ENCODE measurements at places on chromosomes 1 and 21.

GRCh38 chr1:176773038-176773437 lies 310.1 kb downstream of the PAPPA2 start:
- no peak for DNase-seq

DNA sequence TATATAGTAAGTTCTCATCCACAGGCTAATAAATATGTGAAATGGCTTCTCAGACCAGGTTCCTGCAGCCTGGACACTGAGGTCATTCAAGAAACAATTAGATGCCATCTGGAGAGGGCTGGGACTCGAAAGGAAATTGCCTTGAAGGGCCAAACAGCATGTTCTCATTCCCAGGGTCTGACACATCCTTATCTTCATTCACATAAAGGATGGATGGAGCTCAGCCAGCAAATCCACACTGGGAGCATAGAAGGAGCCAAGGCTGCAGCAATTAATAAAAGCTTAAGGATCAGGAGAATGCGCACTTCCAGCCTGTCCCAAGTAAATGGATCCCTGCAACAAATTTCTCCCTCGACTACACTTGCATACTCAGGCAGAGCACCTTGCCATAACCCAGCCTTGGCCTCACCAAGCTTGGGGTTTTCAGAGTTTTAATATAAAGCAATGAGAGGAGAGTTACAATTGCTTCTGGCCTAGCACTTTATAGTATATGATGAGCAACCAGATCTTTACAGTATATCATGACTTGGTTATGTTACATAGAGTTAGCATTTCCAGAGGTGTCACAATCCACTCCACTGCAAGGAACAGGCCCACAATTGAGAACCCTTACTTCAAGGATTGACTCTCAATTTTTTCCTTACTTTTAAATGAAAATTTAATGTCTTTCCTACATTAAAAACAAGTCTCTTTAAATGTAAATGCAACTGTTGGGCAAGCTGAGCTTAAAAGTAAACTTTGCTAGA lies 55.9 kb downstream of the BCAR3 start:
- no peak for DNase-seq

DNA sequence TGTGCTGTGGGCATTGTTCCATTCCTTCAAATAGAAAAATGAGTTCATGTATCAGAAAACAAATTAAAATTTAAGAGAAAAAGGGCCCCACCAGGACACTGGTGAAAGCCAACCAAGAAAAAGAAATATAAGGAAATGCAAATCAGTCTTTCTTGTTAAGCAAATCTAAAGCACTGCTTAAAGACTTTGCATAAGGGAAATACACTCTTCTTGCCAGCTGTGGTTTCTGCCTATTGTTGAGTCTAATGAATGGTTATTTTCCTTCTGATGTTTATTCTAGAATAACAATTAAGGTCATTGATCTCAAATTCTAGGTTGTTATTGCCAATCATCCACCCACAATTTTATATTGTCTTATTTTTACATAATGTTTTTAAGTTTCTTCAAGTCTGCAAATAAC lies 158.6 kb upstream of the SNX7 start:
- DNase-seq, result no peak

- DNase-seq, result no peak
These were observed 866 bp upstream of the FNDC5 start for GRCh38 chr1:32871364-32872191.

DNA sequence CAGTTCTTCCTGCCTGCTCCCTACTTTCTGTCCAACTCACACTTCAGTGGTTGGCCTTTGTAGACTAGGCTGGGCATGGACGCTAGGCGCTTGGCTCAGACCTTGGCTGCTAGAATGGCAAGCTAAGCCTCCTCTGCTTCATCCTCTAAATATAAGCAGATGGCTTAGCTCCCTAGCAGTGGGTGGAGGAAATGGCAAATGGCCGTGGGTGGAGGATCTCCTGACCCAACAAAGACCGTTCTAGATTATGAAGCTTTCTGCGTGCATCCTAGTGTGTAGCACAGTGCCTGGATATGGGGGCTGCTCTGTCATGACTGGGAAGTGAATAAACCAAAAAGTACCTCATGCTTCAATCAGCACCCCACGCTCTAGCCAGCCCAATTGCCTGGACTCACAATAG lies 10.4 kb upstream of the ETV3L start:
- no peak for DNase-seq

DNA sequence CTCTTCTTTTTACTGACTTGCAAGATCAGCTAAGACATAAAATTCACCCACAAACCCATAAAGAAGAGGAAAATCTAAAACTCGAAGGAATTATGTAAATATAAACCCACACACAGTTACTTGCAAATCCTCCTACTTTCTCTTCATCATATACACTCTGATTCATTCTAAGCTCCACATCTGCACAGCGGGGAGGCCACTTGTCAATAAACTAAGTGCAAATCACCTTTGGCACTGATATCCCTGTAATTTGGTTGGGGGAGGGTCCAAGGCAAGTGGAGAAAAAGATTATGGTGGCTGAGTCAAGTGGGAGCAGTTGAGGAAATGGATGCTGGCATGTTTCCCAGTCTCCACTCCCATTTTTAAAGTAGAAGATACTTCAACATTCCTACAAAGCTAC lies 596.5 kb downstream of the MATN1 start:
- DNase-seq, result no peak

DNA sequence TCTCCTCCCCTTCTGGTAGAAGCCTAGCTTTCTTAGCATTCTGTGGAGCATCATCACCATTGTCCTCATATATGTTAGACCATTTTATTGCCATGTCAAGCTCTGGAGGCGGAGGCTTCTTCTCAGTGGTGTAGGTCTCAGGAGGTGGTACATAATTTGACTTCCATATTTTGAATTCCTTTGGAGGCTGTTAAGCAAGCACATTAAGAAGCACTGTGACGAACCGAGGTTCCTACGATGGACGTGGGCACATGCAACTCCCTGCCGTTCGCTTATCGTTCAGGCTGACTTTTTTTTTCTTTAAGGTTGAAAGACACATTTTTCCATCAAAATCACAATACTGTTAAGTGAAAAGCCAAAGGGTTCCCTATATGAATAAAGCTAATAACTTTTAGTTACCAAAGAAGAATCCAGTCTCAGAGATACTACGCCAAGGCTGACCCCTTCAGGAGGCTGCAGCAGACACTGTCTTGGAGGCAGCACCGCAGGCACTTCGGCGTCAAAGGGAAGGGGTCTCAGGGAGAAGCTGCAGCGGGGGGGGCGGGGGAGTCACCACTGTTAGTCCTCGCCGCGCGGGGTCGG lies 835 bp downstream of the C1orf52 start:
- no peak for DNase-seq

DNA sequence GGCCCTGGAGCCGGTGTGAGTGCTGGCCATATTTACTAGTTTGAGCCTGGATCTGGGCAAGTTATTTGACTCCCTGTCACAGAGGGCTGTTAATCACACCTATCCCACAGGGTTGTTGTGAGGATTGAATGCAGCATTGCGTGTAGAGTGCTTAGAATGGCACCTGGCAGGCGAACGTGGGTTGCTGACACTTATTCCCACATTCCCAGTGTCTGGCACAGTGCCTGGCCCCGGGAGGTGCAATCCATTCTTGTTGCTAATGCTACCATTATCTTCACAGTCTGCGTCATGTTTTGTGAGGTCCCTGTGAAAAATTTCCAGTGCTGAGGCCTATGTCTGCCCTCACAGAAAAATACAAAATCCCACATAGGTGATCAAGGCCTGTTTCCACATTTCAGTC lies 66.1 kb downstream of the CD2 start:
- DNase-seq, result peak; percentile 55

GRCh38 chr1:176450526-176450925 lies 12.4 kb upstream of the PAPPA2 start:
- no peak for DNase-seq

DNA sequence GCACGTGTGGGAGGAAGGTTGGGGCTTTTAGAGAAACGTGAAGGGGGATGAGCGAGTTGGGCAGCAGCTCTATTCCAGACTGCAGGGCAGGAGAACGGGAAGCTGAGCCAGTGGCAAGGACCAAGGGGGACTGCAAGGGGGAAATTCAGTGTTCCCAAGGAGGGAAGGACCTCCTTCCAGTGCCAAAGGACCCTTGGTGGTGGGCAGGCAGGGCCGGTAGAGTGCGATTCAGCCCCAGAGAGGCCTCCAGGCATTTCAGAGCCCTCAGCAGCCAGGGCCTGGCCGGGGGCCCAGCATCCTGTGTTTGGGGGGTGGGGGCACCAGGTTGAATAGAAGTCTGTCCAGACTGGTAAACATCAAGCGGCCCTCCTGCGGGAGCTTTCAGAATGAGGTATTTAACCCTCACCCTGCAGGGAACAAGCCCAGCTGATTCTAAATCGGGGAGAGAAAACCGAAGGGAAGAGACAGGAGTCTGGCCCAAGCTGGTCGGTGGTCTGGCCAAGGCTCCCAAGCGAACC lies 2.3 kb downstream of the COL9A2 start:
- DNase-seq, result no peak

DNA sequence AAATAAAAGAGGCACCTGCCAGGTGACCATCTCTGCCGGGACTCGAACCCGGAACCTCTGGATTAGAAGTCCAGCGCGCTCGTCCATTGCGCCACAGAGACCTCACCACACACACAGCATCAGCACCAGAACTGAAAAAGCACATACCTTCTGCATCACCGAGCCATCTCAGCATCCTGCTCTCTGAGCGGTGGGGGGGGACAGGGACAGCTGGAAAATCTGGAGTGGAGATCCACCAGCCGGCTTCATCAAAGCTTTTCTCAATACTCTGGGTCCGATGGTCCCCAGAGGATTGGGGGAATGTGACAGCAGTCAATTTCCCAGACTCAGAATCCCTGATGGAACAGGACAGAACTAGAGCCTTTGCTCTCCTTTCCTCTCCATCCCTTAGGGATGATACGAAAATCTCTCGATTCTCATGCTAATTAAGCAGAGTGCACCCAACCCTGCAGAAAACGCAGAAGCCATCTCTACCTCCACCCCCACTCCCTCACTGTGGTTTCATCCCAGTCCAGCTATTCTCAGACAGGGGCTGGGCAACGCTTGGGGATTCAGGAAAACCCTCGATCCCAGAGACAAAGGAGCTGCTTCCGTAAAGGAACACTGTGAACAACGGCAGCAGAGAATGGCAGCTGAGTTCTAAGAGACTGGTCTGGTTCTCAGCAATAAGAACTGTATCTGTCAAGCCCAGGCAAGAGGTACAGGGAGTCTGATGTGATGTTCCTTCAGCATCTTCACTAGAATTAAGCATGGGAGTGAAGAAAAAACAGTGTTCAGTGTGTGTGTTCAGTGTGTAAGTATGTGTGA lies 29.6 kb upstream of the CADM3 start:
- no peak for DNase-seq

DNA sequence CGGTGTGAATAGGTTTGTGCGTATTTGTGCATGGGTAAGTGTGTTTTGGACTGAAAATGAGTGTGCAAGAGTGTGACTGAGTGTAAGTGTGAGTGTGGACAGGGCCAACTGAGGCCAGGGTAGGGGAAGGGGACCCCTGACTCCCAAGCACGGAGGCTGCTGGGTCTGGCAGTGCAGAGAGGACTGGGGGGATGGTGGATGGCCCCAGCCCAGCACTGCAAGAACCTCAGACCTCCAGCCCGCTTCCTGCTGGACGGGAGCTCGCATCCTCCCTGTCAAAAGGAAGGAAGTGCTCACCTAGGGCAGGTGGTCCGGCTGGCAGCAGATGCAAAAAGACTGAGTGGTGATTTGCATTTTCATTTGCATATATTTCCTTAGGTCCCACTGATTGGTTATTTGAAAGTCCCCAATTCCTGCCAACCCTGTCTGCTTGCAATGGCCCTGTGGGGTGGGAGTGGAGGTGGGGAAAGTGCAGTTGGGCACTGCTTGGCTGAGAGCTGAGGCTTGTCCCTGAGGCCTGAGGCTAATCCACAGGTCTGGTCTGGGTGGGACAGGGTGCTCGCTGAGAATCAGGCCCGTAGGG lies 42.8 kb upstream of the CASZ1 start:
- DNase-seq, result no peak

DNA sequence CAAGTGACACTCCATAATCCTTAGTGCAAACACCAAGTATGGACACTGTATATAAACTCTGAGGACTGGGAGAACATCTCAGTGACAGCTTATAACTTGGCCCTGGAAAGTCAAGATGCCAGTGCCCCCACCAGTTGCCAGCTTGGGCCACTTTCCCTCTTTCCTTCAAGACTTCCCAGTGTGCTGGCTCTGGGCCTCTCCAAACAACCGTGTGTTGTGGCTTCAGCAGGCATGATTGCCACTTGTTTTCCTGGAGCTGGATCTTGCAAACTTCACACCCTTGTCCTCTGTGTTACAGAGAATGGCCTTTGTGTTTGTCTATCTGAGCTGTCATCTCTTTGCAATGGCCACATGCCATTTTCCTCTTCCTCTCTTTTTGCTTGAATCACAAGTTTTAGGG lies 37.0 kb downstream of the CCDC185 start:
- no peak for DNase-seq

DNA sequence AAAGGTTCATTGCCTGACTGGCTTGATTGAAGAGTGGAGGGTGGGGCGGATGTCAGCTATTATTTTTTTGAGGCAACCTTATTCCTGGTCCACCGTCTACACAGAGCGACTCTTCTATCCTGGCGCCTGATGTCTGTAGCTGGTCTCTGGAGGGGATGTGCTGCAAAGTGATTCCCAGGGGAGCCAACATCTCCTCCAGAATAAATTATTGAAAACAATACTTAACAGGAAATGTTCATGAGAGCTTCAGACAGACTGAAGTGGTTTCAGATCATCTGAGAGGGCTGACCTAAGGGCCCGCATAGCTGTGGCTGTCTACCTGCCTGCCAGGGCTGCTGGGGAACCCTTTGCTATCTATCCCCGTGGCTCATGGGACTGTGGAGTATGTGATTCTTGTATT lies 66.7 kb downstream of the TEX35 start:
- no peak for DNase-seq

- no peak for DNase-seq
These were observed 154.6 kb downstream of the TENT5C start for GRCh38 chr1:117760485-117760884.

GRCh38 chr21:23837564-23837963 lies 1769.7 kb downstream of the MRPL39 start:
- DNase-seq, result no peak

- no peak for DNase-seq
These were observed 12.7 kb upstream of the LYPLAL1 start for GRCh38 chr1:219160967-219161366.

GRCh38 chr1:202567738-202568137 lies 142.5 kb downstream of the SYT2 start:
- no peak for DNase-seq

GRCh38 chr1:115262886-115263285 lies 75.2 kb downstream of the NGF start:
- DNase-seq, result no peak

GRCh38 chr1:145837656-145838055 lies 7.8 kb upstream of the NUDT17 start:
- no peak for DNase-seq

DNA sequence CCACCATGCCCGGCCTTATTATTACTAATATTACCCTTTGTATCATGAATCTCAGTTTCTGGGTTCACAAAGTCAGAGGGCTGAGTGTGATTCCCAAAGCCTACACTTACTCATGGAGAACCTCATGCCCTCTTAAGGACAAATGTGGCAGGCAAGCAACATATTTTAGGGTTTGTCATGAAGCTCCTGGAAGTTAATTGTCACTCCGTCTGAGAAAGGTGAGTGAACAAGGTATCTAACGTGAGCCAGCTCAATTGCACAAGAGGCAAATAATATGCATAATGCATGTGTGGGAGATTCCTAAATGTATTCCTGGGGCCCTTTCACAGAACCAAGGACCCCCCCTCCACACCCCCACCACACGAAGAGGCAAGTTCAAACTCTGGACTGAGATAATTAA lies 10.1 kb upstream of the TIAM1 start:
- no peak for DNase-seq

GRCh38 chr1:116230712-116231111 lies 119.5 kb downstream of the MAB21L3 start:
- no peak for DNase-seq

GRCh38 chr21:33078907-33079582 lies 9.1 kb downstream of the OLIG1 start:
- no peak for DNase-seq
